NCI-H2081 (cell line): ENCODE measurements at places on chromosomes 13 and 19.

- DNase-seq = peak; percentile 86
These were observed 5.1 kb downstream of the BBC3 start for GRCh38 chr19:47225746-47226425.

DNA sequence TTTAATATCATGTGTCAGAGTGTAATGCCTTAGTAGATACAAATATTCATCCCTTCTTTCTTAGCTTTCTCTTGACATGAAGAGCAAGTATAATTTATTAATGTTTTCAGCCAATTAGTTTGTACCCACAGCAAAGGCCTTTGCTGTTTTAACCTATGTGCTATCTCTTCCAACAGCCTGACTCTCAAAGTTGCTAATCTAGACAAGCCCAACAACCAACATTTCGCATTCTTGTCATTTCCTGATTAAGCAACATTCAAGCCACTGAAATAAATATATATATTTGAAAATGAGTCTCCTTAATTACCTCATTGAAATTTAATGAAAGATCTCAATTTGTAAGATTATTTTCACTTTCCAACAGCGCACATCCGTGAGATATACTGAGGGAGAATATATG is 18.5 kb downstream of the EPSTI1 start:
- DNase-seq = no peak

DNA sequence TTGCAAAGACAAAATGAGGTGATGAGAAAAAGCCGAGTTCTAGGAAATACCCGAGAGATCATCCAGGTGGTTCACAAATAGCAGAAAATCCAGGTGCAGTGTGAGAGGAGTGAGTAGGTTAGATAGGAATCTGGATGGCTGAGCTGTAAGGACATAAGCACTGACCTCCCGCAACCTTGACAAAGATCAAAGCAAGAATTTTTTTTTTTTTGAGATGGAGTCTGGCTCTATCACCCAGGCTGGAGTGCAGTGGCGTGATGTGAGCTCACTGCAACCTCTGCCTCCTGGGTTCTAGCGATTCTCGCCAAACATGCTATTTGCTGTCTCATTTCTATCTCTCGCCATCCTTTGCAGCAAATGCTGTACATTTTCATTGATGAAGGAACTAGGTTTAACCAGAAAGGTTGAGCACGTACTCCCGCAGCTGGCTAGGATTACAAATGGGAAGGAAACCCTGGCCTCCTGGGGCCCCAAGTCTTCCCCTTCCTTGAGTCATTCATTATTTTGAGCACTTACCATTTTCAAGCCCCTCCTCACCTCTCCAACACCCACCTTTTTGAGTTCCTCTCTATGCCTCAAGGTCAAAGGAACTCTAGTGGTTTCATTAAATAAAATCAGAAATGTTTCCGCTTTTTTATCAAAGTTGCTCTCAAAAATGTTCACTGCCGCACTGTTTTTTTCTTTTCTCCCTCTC is 38.8 kb downstream of the NLRP12 start:
- no peak for DNase-seq

DNA sequence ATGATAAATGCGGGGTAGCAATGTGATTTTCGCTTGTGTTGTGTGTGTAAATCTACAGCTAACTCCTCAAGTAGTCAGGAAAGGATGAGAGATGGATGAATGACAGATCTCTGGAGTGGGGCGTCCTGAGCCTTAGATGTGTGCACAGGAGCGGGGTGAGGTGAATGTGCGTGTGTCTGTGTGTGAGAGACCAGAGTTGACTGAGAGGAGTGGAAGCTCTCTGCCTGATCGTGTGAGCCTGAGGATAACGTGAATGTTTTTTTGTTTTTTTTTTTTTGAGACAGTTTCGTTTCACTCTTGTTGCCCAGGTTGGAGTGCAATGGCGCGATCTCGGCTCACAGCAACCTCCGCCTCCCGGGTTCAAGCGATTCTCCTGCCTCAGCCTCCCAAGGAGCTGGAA is 805 bp downstream of the ZNF461 start:
- no peak for DNase-seq

GRCh38 chr19:46150606-46151005 is 2.6 kb downstream of the IGFL2 start:
- no peak for DNase-seq

- DNase-seq = no peak
These were observed 14.3 kb downstream of the DLEU7 start for GRCh38 chr13:50829226-50829625.

DNA sequence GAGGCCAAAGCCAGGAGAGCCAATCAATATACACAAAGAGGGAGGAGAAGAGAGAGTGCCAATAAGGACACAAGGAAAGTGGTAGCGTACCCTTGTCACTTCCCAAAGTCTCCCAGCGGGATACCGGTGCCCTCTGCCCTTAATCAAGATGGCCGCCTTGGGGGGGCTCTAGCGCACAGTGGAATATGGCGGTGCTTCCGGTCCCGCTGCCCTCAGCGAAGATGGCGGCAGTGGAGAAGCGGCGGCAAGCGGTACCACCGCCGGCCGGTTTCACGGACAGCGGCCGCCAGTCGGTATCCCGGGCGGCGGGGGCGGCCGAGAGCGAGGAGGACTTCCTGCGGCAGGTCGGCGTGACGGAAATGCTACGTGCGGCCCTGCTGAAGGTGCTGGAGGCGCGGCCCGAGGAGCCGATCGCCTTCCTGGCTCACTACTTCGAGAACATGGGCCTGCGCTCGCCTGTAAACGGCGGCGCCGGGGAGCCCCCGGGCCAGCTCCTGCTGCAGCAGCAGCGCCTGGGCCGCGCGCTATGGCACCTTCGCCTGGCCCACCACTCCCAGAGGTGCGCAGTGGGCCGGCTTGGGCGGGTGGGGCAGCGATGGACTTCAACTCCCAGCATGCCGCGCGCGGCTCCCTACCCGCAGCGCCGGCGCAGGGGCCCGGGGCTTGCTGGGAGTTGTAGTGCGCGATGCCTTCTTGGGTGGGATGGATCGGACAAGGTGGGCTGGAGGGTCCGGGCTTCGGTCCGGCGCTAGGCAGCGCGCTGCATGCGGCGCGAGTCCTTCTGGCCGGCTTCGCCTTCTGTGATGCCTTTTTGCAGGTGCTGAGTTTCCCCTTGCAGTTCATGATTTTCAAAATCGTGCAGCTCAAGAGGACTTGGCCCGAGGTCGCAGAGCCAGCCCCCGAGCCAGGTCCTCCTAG is at the start of gene TPGS1:
TPGS1 (plus strand) TSS at position 212 of the 918 bp plus-strand sequence; CDS start at position 222, 10 bp downstream.
- DNase-seq = peak; percentile 75

DNA sequence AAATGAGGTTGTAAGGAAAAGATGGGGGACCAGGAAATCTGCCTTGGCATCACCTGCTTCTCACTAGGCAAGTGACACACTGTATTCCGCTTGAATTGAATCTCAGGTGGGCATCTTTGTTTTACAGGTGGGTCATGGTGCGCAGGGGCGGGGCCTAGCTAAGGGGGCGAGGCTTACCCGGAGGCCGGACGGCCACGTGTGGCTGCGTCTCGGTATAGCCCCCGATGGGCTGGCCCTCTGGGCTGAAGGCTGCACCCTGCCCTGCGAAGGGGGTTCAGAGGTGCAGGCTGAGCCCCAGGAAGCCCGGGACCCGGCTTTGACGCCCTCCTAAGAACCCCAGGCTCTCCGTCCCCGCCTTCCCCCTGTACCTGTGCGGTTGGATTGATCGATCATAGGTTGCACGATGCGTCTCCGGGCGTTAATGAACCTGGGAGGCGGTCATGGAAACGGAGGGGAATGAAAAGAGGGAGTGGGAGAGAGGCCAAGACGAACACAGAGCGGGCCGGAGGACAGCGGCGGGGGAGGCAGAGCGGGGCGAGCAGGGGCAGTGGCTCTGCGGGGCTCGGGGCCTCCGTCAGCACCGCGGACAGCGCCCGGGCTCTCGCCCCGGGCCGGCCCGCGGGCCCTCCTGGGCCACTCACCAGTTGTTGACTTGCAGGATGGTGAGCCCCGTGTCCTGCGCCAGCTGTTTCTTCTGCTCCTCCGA is 12.5 kb downstream of the MEIS3 start:
- no peak for DNase-seq

GRCh38 chr13:32001154-32001768 is 30.3 kb upstream of the FRY start:
- peak; percentile 24 for DNase-seq

DNA sequence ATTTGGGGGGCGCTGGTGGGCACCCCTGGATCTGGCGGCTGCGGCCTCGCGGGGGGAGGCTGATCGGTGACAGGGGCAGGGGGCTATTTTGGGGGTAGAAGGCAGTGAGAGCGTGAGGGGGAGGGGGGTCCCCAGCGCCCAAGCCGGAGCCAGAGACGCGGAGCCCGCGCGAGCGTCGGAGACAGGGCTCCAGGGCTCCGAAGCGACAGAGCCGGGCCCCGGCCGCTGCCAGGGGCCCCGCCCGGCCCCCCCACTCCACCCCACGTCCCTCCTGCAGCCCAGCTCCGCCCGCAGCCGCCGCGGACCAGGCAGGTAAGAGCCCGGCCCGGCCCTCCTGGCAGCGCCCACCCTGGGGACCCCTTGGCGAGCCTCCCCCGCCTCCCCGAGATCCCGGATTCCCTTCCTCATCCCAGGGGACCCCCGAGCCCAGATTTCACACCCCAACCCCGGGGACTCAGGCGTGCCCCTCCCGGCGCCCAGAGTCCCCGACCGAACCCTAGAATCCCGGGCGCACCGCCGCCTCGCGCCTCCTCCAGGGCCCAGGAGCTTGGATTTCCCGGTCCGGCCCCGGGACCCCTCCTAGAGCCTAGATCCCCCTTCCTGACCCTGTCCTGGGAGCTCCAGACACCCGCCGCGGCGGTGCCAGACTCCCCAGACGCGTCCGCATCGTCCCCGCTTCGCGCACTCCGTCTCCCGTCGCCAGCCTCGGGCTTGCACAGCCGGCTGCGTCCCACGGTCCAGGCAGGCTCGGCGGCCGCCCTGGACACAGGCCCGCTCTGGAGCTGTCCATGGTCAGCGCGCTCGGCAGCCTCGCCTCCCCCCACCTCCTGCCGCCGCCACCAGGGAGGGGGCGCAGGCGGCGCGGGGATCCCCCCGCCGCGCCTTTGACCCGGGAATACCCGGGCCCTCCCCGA is at the start of gene PPFIA3:
PPFIA3 (plus strand) TSS at position 134 of the 914 bp plus-strand sequence. CDS start 8,330 bp downstream, outside the sequence.
- DNase-seq = no peak

DNA sequence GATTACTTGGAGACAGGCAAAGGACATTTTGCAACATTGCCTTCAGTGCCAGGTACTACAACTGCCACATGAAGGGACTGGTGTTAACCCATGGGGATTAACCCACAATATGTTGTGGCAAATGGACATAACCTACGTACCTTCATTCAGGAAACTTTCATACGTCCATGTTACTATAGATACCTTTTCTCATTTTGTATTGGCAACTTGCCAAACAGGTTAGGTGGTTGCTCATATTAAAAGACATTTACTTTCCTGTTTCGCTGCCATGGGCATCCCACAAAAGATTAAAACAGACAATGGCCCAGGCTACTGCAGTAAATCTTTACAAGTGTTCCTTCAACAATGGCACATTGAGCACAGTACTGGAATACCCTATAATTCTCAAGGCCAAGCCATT is 925.3 kb downstream of the SLITRK6 start:
- peak; percentile 64 for DNase-seq

DNA sequence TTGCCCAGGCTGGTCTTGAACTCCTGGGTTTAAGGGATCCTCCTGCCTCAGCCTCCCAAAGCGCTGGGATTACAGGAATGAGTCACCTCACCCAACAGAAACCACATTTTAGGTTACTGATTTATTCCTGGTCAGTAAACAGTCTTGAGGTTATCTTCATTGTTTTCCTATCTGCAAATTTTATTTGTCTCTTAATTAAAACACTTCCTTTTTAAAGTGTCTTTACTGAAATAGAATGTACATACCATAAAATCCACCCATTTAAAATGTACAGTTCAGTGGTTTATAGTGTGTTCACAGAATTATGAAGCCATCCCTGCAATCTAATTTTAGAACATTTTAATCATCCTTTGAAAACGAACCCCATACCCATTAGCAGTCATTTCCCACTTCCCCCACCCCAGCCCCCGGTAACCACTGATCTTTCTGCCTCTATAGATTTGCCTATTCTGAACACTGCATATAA is 63.0 kb downstream of the MAP4K1 start:
- no peak for DNase-seq

DNA sequence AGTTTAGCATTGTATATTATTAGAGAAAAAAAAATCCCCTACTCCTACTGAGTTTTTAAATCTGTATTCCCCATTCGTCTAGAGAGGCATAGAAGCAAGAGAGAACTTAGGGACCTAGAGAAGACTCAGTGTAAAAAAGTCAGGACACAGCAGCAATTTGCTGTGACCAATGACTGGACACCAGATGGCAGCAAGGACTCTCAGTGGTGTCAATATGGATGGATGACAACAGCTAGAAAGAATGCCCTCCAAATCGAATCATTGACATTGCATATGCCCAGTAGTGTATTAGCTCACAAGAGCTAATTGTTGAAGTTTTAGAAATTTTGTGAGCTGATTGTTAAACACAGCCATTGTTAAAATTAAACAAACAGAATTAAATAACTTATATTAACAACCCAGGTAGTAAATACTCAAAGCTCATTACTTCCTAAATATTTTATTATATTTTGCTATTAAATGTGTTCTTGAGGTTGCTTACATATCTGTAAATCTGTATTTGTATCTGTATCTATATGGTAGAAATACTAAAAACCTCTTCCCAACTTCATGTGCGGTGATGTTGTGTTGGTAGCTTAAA is 43.9 kb downstream of the SIAH3 start:
- no peak for DNase-seq

- DNase-seq = no peak
These were observed 24.4 kb downstream of the WDR88 start for GRCh38 chr19:33156334-33156733.

DNA sequence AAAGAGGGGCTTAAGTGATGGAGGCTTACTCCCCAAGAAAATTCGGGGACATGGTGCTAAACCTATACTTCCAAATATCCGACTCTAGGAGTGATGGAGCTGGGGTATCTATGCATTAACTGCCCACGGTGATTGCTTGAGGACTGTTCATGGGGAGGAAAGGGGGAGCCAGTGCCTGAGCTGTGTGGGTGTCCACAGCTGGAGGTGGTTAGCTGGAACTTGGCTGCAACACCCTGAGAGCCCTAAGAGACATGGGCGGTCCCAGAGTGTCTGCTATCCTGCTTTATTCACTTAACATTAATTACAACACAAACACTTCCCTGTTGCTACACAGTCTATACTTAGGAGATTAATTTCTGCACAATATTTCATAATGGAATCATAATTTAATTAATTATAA is 28.1 kb upstream of the POMP start:
- DNase-seq = no peak

DNA sequence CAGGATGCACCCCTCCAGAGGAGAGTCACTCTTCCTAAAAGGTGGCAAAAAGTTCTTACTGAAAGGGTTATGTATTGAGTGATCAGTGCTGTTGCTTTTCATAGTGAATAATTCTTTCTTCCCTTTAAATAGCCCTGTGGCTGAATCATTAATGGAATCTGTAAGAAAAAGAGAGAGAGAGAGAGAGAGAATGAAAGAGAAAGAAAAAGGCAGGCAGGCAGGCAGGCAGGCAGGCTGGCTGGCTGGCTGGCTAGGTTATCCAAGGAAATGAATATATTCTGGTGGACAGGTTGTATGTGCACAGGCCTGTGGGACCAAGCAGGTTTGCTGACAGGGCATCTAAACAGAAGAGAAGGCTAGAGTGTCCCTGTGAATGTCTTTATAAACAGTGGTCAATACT is 100.5 kb downstream of the DLEU7 start:
- DNase-seq = no peak
